ENCODE measurements at places on chromosomes 1 and 21. TPM values are rescaled to one million over a fixed set of nuclear protein-coding genes. Genes with fewer than 3 reads are reported as not detected.

GRCh38 chr1:183891158-183891856 lies 86.4 kb downstream of the RGL1 start:
- DNase-seq, result no peak

GRCh38 chr1:110220324-110220723 lies 10.2 kb downstream of the KCNC4 start:
- DNase-seq, result no peak

DNA sequence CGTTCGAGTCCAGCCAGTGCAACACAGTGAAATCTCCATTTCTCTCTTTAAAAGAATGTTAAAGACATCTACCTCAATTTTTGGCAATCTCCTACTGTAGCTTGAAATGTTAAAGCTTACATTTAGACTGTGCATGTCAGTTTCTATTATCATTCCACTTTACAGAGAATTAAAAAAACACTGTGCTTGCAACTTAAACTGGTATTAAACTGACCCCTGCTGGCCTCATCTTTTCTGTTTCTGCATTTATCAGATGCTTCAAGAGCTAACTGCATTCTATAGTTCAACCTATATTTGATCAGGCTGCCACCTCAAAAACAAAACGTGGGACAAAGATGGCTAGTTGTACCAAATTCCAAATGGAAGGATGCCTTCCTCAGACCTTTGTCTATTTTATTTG lies 226.5 kb downstream of the SMYD3 start:
- DNase-seq, result no peak

DNA sequence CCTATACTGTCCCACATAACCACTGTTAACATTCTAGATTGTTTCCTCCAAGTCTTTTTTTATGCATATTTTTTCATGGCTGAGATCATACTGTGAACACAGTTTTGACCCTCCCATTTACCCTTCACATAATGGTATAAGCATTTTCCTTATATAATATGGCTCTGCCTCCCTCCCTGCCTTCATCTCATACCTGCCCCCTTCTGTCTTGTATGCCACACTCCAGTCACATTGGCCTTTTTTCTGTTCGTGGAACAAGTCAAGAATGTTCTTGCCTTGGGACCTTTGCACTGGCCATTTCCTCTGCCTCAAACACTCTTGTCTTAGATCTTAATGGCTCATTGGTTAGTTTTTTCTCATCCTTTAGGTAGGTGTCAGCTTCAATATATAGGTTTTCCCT lies 24.3 kb upstream of the ELAVL4 start:
- no peak for DNase-seq

- DNase-seq, result peak; percentile 72
These were observed at the start of gene ERICH3 for GRCh38 chr1:74673351-74674111. Gene ERICH3 (minus strand): TSS chr1:74673792. CDS start chr1:74673519, 273 bp downstream.

Gene PLA2G4A
- 2.3 TPM for total RNA-seq

GRCh38 chr1:184905601-184906322 lies 68.5 kb downstream of the NIBAN1 start:
- DNase-seq, result no peak

DNA sequence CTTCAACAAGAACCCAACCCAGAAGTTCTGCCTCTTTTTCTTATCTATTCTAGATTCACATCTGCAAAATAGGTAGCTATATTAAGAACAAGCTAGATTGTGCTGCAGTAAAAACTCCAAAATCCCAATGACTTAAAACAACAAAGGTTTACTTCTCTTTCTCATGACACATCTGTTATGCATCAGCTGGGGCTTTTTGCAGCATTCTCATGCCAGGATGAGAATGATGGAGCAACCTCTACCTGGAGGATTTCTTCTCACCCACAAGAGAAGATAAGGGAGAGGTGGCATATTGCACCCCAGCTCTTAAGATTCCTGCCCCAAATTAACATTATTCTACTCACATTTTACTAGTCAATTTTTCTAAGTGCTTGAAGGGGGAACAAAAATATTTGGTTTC lies 152.3 kb upstream of the SPAG17 start:
- DNase-seq, result no peak

GRCh38 chr1:224116131-224116530 lies 2.2 kb downstream of the FBXO28 start:
- no peak for DNase-seq
